ENCODE measurements at places on chromosomes 3 and 15. TPM values are rescaled to one million over a fixed set of nuclear protein-coding genes. Genes with fewer than 3 reads are reported as not detected.

UBP1 gene
- 81.5 TPM for total RNA-seq

HACD2 gene
- 22.8 TPM for total RNA-seq

SECISBP2L gene
- total RNA-seq, result 64.2 TPM

IL5RA gene
- total RNA-seq, result not detected

CAV3 gene
- not detected for total RNA-seq

Measured in mesothelial cell of epicardium (in vitro differentiated cells).